Body of pancreas (tissue), 4 donors: ENCODE measurements at places on chromosomes 2 and 18.

DNA sequence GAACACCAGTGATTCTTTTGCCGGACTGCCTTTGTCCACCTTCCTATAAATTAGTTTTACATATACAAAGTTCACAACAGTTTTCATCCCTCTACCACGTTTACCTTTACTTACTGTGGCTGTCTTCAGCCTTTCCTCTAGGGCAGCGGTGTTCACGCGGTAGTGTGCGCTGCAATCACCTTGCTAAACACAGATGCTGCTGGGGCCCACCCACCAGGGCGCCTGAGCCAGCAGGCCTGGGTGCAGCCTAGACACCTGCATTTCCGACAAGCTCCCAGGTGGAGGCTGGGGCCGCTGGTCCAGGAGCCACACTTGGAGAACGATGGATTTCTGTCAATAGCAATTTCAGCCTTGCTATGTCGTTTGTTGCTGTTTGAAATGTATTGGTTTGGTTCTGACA, 83.1 kb downstream of the NDUFA10 start:
- no peaks in the 10 kb centered on the region for H3K4me1 ChIP-seq
- H3K27me3 ChIP-seq: no peaks in the 10 kb centered on the region
- DNase-seq: no peak

DNA sequence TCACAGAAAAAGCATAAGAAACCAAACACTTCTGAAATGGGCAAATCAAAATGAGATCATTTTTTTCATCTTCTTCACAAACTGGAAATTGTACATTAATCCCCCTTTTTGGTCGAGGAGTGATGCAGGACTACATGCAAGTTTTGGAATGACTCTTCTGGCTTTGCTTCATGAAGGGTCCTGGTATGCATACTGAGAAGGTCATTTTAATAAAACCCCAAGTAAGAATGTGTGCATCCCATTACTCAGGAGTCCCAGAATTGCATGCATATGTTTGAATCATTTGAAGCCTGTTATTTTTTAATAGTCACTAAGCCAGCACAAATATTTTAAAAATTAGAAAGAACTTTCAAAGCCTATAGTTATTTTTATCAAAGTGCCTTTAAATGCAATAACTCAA, 16.7 kb upstream of the EHBP1 start:
- no peaks in the 10 kb centered on the region for H3K27me3 ChIP-seq
- H3K27ac ChIP-seq: no peak overlapping the region
- DNase-seq: no peak
- H3K4me3 ChIP-seq: no peak overlapping the region
- no peaks in the 10 kb centered on the region for H3K4me1 ChIP-seq
- no peaks in the 10 kb centered on the region for H3K36me3 ChIP-seq

- DNase-seq: peak; percentile 74
- no peaks in the 10 kb centered on the region for H3K27me3 ChIP-seq
- no peaks in the 10 kb centered on the region for H3K36me3 ChIP-seq
- H3K4me3 ChIP-seq: no peak overlapping the region
- H3K4me1 ChIP-seq: peaks cover 5% of the 10 kb centered on the region
Measured at GRCh38 chr2:8803658-8804379, 33.6 kb downstream of the KIDINS220 start.

GRCh38 chr2:217108575-217109027, 248.7 kb upstream of the TNP1 start:
- H3K4me1 ChIP-seq: no peaks in the 10 kb centered on the region
- H3K27me3 ChIP-seq: no peaks in the 10 kb centered on the region
- H3K4me3 ChIP-seq: no peak overlapping the region
- H3K27ac ChIP-seq: no peak overlapping the region
- DNase-seq: no peak
- H3K36me3 ChIP-seq: no peaks in the 10 kb centered on the region

DNA sequence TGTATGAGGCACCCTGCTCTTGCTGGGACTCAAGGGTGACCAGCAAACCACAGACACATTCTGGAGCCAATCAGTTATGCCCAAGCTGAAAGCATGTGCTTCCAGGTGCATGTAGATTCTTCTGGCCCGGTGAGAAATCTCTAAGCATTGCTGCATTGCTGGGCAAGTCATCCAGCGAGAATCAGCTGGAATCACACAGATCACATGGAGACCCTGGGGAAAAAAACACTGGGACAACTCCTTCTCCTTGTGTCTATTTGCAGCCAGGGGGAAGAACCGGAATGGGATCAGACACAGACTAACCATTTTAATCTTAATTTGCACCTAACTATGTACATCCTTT, 119.7 kb upstream of the KLF7 start:
- no peaks in the 10 kb centered on the region for H3K36me3 ChIP-seq
- H3K27me3 ChIP-seq: no peaks in the 10 kb centered on the region
- H3K27ac ChIP-seq: no peak overlapping the region

DNA sequence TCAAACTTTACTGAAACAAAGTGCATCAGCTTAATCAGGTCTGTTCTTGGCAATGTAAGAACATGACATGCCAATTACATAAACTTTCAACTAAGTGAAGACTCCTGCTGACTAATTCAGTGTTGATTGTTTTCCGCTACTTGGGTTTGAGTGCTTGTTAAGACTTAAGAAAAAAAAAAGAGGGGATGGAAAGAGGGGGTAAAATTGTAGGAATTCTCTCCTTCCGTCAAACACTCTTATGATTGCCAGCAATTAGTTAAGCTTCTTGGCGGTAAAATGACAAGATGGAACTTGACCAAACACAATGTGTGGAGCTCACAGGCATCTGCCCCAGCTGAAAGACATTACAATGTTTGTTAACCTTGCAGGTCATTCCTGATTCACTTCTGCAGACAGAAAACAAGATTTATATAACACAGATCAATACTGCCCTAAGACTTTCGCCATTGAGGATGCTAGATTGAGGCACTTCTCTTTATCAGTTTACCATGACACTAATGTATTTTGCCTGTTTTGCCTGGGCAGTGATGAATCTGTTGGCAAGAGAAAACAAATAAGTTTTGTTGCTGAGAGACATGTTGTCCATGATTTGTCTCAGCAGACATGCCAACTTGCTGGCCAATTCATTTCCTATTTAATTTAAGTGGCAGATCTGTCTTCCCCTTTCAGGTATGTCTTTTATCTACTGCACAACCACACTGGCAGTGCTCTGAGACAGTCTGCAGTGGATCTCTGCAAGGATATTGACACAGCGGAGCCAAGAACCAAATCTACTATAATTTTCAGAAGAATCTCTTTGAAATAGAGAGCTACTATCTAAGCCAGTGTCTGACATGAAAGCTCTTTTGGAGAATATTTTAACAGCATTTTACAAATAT, 410.0 kb upstream of the KCNH7 start:
- no peaks in the 10 kb centered on the region for H3K4me1 ChIP-seq
- H3K27me3 ChIP-seq: no peaks in the 10 kb centered on the region
- no peaks in the 10 kb centered on the region for H3K36me3 ChIP-seq
- no peak overlapping the region for H3K4me3 ChIP-seq
- DNase-seq: no peak

DNA sequence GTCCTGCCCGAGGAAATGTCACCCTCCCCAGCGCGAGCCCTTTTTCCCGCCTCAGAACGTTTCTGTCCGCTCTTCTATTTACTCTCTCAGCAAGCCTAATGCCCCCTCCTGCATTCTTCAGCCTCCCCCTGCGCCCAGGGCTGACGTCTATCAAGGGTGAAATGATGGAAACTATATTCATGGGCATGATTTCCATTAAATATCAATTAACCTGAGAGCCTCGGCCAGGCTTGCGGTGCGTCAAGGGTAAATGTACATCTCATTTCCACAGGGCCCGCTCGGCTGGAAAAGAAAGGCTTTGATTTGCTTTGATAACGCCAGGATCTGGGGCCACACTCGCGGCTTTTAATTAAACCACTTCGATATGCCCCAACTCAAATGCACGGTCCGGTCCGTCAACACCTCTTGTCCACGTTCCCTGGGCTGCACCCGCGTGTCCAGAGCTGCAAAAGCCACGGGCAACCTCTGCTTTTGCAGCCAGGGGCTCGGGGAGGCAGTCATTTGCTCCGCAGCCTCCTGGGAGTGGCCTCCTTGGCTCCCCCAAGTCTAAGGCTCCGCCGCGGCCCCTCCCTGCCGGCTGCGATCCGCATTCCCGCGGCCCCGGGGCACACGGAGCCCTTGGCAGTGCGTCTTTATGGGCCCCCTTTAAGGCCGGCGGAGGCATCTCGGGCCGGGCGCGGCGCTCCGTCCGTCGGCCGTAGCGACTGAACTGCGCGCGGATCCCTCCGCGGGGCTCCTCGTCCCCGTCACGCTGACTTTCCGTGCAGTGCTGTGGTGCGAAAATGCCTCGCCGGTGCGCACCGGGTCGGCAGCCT, at the start of gene HOXD8:
Gene HOXD8 (plus strand): TSS at position 724 of the 815 bp plus-strand sequence. CDS start 662 bp downstream, outside the sequence.
- H3K36me3 ChIP-seq: no peaks in the 10 kb centered on the region
- H3K4me3 ChIP-seq: no peak within 1 kb of the TSS
- H3K4me1 ChIP-seq: peaks cover 10% of the 10 kb centered on the region
- peaks cover 69% of the 10 kb centered on the region for H3K27me3 ChIP-seq

- H3K36me3 ChIP-seq: no peaks in the 10 kb centered on the region
- H3K4me1 ChIP-seq: no peaks in the 10 kb centered on the region
- no peak overlapping the region for H3K27ac ChIP-seq
- DNase-seq: no peak
- H3K4me3 ChIP-seq: no peak overlapping the region
- H3K27me3 ChIP-seq: no peaks in the 10 kb centered on the region
Measured at GRCh38 chr2:151087377-151087776, 174.3 kb downstream of the RBM43 start.

GRCh38 chr2:45264227-45265225, 255.3 kb upstream of the SIX2 start:
- no peaks in the 10 kb centered on the region for H3K36me3 ChIP-seq
- no peaks in the 10 kb centered on the region for H3K4me1 ChIP-seq
- H3K27me3 ChIP-seq: no peaks in the 10 kb centered on the region

DNA sequence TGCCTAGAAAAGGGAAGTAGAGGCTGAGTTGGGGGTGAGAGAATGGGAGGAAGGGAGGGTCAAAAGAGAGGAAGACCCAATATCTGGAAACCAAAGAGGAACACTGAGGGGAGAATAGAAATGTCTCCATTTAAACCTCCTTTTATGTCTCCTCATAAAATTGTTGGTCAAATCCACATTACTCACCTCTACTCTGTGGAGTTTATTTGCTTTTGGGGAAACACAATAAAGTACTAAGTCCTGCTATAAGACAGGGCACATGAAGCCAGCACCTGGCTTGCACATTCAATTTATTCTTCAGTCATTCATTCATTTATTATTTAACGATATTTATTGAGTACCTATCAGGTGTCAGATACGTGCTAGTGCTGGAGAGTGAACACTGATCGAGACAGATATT, 60.3 kb upstream of the NFE2L2 start:
- no peak overlapping the region for H3K4me3 ChIP-seq
- no peaks in the 10 kb centered on the region for H3K27me3 ChIP-seq
- H3K27ac ChIP-seq: no peak overlapping the region
- no peaks in the 10 kb centered on the region for H3K36me3 ChIP-seq
- H3K4me1 ChIP-seq: peaks cover 6% of the 10 kb centered on the region
- DNase-seq: no peak

GRCh38 chr18:56853961-56854360, 202.8 kb downstream of the WDR7 start:
- no peak overlapping the region for H3K4me3 ChIP-seq
- H3K27me3 ChIP-seq: no peaks in the 10 kb centered on the region
- no peaks in the 10 kb centered on the region for H3K4me1 ChIP-seq
- no peak for DNase-seq
- H3K27ac ChIP-seq: no peak overlapping the region
- no peaks in the 10 kb centered on the region for H3K36me3 ChIP-seq

DNA sequence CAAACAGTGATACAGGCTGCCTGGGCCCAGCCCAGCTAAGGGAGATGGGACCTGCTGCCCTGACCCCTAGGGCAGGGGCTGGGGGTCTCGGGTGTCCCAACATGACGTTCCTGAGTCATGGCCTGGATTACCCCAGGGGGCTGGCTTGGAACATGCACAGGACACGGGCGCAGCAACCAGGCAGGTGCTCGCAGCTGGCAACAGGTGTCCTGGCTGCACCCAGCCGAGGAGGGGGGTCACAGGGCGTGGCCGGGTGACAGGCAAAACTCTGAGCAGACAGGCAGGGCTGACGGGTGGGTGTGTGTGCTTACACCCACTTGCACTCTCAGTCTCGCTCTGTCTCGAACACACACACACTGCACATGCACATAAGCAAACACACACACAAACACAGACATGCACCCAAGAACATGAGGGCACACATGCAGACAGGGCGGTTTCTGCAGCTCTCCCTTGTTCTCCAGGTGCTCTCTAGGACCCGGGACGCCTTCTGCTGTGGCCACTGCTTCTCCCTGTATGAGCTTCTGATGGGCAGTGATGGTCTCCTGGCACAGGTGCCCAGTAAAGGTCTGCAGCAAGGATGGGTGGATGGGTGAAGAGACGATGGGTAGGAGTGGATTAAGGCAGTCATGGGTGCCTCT, 33.7 kb upstream of the TAF1B start:
- H3K27me3 ChIP-seq: no peaks in the 10 kb centered on the region
- H3K4me1 ChIP-seq: peaks cover 24% of the 10 kb centered on the region

DNA sequence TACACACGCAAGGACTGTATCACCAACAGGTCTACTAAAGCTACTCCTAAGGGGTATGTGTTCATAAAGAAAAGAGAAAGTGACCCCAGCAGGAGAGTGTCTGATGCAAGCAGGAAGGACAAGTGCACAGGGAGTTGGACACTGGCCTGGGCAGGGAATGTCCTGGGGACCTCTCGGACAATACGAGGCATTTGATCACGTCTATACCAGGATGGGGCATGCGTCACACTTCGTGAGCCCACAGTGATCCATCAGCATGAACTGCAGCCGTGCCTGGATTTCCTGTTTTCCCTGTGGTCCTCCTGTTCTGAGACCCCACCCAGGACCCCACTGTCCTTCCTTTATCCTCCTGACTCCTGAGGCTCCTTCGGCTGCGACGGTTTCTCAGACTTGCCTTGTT, 113.9 kb downstream of the HDAC4 start:
- no peak for DNase-seq
- H3K27me3 ChIP-seq: no peaks in the 10 kb centered on the region
- H3K4me3 ChIP-seq: no peak overlapping the region
- no peaks in the 10 kb centered on the region for H3K36me3 ChIP-seq
- peaks cover 27% of the 10 kb centered on the region for H3K4me1 ChIP-seq

DNA sequence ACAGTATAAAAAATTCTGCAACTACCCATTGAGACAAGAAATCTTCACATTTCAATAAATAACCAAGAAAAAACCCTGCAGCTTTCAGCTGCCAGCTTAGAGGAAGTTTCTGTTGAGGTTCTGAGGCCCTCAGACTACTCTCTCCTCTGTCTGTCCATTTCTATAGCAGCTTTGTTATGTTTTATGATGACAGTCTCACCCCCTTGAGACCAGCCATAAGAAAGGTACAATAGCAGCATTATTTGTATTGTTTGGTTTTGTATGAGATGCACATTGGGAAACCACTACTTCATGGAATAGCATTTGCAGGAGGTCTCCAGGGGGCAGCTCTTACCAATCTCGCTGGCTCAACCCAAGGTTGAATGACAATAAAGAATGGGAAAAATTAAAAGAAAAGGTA, 334.6 kb upstream of the VRK2 start:
- no peak for DNase-seq
- H3K4me1 ChIP-seq: no peaks in the 10 kb centered on the region
- no peak overlapping the region for H3K27ac ChIP-seq

DNA sequence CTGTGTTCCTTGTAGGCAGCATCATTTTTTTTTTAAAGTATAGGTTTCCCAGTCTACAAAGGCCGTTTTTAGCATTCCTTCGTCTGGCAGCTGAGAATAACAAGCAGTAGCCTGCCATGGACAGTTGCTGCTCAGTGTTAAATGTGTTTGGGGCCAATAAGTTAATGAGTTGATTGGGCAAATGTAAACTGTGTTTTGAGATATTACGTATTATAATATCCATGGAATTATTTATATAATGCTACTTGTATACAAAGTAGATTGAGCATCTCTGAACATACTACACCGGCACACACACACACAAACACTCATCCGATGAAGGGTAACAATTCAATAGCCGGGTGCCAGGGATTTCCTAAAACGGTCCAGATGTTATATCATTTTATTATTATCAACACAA, 97.2 kb downstream of the IRS1 start:
- no peak for DNase-seq
- H3K4me3 ChIP-seq: no peak overlapping the region
- H3K27me3 ChIP-seq: no peaks in the 10 kb centered on the region
- no peaks in the 10 kb centered on the region for H3K4me1 ChIP-seq
